ENCODE measurements at places on chromosomes 3 and 15.

DNA sequence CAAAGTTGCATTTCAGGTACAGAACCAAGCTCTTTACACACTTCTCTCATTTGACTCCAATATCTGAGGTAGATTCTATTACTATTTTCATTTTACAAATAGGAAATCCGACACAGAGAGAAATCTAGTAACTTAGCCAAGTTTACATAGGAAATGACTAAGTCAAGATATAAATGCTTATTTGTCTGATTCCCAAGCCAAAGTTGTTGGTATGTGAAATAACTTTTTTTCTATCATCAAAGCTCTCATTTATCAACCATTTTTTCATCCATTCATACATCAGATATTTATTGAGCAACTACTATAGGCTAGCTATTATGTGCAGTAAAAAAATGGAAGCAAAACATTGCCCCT lies 89.2 kb upstream of the MITF start:
- no peak for DNase-seq

GRCh38 chr15:32974691-32975090 lies 219.8 kb downstream of the FMN1 start:
- DNase-seq = no peak

DNA sequence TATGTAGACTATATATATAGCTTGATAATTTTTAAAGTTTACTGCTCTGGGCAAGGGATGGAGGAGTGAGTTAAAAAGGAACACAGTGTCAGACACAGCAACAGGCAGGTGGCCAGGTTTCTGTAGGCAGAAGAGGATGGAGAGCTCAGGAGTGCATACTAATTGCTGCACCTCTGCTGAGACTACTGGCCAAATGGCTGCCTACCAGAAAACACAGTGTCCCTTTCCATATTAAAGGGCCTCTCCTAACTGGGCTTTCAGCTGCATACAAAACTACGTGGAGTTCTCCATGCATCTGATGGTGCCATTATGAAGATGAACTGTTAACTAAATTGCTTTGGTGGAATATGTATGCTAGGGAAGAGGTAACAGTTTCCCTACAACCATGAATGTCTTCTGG lies 1.8 kb downstream of the ATP13A4 start:
- no peak for DNase-seq

GRCh38 chr15:20356444-20356910 lies 185.1 kb downstream of the GOLGA6L6 start:
- DNase-seq = peak; percentile 62

GRCh38 chr3:45105855-45106671 lies 40.1 kb downstream of the CDCP1 start:
- DNase-seq = peak; percentile 98

GRCh38 chr3:35592589-35593295 lies 46.6 kb upstream of the ARPP21 start:
- no peak for DNase-seq

DNA sequence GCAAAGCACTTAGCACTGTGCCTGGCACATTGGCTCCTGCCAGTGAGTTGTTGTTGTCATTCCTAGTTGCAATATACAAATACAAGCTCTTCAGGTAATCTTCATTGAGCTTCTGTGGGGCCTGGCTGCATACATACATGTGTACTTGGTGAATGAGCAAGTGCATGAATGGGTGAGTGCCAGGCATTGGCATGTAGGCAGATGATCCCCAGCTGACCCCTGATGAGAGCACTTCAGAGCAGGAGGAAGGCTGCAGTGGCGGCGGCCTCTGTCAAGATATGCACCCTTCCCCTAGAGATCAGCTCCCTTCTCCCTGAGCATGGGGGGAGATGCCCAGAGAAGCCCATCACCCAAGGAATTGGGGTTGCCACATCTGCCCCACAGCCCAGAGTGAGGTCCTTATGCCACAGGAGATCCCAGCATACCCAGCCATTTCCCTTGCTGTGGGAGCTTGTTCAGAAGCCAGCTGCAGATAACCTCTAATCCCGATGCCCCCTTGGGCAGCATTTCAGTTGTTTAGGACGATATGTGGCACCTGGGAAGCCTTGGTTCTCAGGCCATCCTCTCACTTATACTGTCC lies 8.8 kb downstream of the CACNA2D3 start:
- no peak for DNase-seq

GRCh38 chr3:144106970-144107369 lies 135.3 kb downstream of the DIPK2A start:
- no peak for DNase-seq

GRCh38 chr3:181610083-181610972 lies 101.4 kb upstream of the SOX2 start:
- DNase-seq = no peak

Data from SW480 (cell line).